Activated CD8-positive, alpha-beta memory T cell treated with anti-CD3 and anti-CD28 coated beads, Interleukin-2, amount 50 U/mL, for 4 hours (primary cell): ENCODE measurements at places on chromosomes 3 and 15.

GRCh38 chr3:181879926-181880325 is 168.2 kb downstream of the SOX2 start:
- DNase-seq = no peak

- no peak for DNase-seq
Observed at GRCh38 chr3:66397745-66398144, 103.1 kb downstream of the LRIG1 start.

GRCh38 chr3:124565013-124565412 is 165.2 kb upstream of the UMPS start:
- DNase-seq = peak; percentile 40

DNA sequence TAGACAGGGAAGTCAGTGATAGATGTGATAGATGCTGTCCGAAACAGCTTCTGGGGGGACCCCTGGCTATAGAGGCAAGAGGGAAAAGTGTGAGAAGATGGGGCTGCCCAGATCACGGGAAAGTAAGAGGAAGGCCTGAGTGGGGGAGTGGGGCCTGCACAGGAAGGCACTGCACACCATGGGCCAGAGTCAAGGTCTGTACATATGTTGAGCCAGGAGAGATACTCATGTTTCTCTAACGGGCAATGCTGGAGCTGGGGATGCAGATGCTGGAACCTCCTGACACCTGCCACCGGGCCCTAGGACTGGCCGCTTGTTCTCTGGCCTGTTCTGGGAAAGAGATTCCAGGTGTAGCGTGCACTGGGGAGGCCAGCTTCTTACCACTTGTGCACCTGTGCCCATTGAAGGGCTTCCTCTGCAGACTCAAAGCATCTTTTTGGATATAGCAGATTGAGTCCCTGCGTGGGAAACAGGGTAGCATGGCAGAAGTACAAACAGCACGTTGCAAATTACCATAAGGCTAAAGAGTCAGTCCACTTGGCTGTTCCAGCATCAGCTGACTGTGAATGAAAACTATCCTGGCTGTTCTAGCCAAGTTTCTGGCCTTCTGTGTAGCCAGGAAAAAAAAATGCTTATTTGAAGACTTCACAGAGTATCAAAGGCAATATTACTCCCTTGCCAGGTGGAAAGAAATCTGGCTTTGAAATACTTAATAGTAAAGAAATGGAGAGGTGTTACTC is 77.1 kb upstream of the GSK3B start:
- no peak for DNase-seq
